Neuronal stem cell (in vitro differentiated cells): ENCODE measurements at places on chromosomes 3 and 15.

DNA sequence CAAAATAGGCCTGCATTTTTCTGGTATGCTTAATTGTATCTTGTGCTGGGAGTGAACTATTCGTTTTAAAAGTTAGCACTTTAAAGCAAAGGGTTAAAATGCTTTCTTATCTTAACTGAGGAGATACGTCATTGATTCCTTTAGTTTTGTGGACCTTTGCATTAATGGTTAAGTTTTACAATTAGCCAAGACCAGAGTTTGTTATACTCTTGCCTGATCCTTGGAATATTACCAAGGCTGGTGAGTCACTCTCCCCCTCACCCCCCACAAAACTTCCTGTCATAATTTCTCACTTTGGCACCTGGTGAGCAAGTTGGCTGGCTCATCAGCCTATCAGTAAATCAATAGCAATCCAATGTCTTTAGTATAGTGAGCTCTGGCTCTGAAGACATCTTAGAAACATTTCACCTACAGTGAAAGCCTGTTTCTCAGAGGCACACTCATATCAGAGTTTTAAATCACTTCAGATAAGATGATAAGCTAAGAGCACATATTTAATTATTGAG, 26.7 kb downstream of the SLC2A2 start:
- no peak for DNase-seq

DNA sequence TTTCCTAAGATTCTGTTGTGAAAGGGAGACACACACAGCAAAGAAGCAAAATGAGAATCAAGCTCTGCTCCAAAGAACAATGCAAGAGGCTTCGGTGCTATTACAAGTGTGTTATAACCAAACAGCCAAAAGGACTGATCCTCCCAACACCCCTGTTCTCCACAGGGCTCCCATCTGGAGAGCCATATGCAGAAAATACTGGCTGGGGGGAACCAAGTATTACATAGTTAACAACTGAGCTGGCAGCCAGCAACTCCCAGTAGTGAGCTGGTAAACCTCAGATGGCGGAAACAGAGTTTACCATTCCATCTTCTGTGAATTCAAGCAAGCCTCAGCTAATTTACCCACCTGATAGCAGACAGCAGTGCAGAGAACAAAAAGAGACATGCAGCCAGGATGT, 156.4 kb downstream of the NTRK3 start:
- DNase-seq, result no peak

GRCh38 chr3:112086875-112087524, 811 bp downstream of the C3orf52 start:
- no peak for DNase-seq

GRCh38 chr15:29124581-29125381, 144.8 kb downstream of the NSMCE3 start:
- no peak for DNase-seq

DNA sequence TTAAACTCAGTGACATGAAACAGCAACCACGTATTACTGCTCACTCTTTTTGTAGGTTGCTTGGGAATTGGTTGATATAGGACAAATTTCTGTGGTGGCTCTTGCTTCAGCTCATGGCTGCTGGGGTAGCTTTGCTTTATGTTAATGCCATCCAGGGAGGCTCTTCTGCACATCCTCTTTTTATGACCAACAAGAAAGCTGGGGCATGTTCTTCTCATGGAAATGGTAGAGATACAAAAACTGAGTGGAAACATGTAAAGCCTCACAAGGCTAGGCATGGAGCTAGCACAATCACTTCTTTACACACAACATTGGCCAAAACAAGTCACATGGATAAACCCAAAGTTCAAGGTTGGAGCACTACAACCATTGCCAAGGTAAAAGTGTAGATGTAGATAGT, 176.8 kb downstream of the NECTIN3 start:
- no peak for DNase-seq

DNA sequence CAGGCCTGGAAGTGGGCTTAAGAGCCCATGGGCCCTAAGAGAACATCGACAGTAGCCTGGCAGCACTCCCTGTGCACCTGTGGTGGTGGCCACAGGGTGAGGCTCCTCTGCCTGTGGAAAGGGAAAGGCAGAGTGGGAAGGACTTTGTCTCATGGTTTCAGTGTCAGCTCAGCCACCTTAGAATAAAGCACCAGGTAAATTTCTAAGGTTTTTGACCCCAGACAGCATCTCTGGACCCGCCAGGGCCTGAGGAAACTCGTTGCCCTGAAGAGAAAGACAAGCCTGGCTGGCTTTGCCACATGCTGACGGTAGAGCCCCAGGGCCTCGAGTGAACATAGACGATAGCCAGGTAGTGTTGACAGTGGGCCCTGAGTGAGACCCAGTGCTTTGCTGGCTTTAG, 22.1 kb downstream of the GOLGA6A start:
- DNase-seq, result no peak
